Fibroblast of skin of right biceps (primary cell): ENCODE measurements at places on chromosomes 5 and 9.

DNA sequence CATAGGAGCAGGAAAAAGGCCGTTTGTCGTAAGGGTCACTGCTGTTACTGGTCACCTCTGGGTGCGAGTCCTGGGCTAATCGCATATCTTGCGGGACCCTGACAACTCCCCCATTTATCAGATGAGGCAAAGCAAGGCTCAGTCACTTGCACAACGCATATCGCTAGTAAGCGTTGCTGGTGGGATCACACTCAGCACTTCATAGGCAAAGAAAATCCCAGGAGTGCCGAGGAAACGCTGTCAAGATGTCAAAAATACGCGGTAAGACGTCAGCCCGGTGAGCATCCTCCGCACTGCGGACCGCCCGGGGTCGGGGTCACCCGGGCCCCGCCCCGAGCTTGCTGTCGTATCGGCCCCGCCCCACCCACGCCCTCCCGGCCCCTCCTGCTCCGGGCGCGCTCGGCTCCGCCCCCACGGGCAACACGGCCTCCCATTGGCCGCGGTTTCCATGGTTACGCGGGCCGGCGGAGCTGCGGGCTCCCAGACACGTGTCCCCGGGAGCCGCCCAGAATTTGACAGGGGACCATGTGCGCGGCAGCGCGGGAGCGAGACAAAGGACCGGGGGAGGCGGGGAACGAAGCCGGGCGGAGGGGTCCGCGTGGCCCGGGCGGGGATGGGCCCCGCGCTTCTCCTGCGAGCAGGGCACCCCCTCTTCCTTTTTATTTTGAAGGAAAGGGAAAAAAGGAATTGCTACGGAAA lies 80.2 kb upstream of the IER5L start:
- peak; percentile 95 for DNase-seq

DNA sequence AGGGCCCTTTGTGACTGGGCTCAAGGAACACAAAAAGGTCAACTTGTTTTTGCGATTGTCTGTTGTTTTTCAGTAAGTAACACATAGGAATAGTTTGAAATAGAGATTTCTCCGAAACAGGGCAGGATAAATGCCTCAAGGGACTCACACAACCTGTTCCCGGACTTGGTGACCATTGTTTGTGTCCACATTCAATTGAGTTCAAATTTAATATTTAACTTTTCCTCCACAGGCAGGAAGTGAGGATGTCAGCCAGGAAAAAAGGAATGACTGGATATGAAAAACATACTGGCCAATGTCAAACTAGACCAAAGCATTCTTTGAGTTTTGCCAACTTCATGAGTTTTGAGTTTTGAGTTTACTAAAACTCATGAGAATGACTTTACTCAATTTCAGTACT lies 72.7 kb downstream of the SPATA31C2 start:
- DNase-seq = no peak

- DNase-seq = no peak
Measured at GRCh38 chr5:125316915-125317535, 570.6 kb upstream of the ZNF608 start.

DNA sequence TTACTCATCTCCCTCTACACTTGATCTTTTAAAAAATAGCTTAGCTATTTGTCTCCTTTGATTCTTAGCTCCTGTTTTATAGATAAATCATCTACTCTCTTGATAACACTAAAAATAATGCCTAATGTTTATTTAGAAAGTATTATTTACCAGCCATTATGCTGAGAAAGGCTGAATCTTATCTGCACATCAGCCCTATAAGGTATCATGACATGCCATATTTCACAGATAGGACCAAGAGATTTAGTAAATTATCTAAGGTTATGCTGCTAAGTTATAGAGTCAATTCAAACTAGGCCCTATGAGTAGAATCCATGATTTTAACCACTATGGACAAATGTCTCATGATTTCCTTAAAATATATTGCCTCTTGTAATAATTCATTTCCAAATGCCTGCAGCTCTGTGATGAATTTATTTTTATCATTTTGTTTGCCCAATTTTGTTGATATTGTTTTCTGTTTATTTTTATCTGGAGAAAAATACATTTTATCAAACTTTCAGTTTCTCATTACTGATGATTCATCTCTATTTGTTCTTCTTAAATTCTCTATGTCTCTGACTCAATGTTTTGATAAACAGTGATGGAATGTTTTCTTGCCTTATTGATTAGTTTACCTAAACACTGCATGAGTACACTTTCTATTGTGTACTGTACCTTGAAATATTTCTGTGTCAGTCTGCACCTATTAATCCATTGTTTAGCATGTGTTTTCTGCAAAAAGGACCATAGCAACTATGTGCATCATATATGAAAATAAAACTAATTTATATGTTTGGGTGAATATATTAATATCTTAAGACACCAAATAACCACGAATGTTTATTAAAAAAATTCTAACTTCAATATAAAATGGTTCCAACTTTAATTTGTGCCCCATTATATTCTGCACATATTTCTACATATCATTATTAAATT lies 300.8 kb downstream of the CDH9 start:
- no peak for DNase-seq

GRCh38 chr9:68847765-68848164 lies 142.7 kb downstream of the PIP5K1B start:
- DNase-seq = no peak

DNA sequence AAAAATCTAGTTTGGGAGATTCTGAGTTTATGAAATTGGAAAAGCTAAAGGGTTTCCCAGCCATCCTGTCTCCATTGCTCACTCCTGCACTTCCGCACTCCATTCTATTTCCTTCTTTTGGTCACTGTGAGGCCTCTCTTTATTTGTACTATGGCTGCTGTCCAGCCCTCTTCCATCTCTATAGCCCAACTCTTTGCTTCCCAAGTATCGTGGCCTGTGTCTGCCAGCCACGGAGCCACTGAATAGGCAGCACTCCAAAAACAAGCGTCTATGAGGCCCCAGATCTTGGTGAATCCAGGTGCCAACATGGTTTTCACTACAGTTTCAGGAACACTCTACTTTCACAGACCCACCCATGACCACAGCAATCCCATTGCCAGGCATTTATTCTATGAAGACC lies 37.2 kb downstream of the GRAMD2B start:
- no peak for DNase-seq

DNA sequence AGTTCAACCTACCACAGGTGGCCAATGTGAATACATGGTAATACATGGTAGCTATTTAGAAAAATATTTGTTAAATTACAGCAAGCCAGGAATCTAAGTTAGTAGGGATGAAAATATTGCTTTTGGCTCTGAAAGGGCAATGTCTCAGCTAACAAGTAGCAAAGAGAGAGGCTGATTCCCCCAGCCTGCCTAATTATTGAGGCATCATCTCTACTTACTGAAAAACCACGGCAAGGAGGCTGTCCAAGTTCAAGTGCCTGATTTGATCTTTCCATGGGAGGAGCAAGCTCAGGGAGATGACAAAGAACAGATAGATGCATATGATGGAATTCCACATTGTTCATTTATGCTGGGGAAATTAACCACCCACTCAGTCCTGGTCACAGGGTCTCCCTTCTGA lies 28.7 kb upstream of the UBTD2 start:
- DNase-seq = no peak

GRCh38 chr9:89046832-89047231 lies 55.6 kb downstream of the S1PR3 start:
- DNase-seq = peak; percentile 63

DNA sequence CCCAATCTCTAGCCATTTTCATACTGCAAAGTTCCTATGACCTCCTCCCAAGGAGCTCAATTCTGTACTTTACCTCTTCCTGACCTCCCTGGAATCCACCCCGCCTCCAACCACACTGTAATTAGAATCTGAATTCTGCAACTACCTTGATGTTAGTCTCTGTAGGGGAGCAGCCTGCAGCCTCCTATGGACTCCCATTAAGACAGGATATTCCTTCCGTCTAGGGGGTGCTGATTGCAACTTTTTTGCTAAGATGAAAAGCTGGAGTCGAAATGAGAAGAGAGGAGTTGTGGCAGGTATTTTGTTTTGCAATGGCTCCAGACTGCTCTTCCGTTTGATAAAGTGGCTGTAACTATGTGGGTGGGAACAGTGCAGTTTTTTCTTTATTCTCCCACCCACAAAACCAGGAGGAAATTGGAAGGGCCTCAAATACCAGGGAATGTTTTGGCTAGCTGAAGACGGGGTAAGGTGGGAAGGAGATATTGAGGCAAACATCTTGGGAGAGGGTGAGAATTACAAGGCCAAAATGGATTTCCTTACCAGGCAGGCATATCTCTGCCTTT lies 23.8 kb downstream of the ANXA2R start:
- no peak for DNase-seq

DNA sequence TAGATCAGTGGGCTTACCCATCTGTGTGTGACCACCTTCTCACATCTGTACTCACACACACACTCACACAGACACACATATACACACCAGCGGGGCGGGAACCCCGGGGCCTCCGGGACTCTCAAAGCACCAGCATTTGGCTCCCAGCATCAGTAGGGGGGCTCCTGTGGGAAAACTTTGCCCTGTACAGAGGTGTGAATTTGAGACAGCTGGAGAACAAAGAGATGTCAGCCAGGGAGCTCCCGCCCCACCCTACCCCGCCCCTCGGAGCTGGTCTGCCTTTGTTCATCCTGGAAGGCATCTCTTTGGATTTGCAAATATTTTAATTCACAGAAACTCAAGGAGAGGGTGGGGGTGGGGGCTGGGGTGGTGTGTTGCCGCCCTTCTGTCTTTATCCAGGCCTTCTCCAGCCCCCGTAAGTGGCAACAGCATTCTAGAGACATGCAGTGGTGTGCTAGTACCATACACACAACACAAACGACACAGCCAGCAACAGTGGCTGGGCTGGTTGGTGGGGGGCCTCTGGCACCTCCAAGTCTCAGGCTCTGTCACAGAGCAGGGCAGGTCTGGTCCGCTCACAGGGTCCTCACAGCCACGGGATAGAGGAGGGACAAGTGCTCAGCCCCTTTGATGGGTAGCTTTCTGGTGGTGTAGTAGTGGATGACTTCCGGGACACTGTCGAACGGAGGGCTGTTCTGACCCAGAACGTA lies 15.5 kb upstream of the SLC25A51 start:
- DNase-seq = no peak

DNA sequence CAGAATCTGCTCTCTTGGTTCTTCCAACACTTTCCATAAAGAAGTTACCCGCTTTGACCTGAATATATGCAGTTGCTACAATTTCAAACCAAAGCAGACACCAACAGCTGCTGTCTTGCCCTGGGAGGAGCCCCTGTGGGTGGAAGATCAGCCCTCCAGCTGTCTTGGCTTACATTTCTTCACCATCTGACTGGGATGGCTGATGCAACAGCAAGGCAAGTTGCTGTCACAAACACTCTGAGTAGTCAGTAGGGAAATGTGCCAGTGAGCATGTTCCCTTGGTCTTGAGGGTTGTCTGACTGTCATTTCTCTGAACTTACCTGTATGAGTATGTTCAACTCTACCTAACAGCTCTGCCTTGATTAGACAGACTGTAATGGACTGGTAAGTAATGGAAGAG lies 152.9 kb downstream of the SGCD start:
- DNase-seq = peak; percentile 82
